ENCODE measurements at places on chromosomes 7 and 10.

DNA sequence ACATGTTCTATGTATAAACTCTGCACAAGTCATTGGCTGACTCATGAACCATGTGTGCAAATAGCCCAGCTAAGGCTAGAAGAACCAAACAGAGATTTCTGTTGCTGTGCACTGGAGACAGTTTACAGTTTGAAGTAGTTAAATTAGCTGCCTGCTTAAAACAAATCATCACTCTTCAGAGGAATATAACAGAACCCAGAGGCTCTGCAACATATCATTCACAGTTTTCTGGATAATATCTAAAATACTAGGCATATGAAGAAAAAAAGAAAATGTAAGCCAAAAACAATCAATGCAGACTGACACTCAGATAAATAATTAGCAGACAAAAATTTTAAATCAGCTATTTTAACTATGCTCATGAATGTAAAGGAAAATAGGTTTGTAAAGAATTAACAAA lies 23.6 kb upstream of the FAM204A start:
- no peak for DNase-seq

DNA sequence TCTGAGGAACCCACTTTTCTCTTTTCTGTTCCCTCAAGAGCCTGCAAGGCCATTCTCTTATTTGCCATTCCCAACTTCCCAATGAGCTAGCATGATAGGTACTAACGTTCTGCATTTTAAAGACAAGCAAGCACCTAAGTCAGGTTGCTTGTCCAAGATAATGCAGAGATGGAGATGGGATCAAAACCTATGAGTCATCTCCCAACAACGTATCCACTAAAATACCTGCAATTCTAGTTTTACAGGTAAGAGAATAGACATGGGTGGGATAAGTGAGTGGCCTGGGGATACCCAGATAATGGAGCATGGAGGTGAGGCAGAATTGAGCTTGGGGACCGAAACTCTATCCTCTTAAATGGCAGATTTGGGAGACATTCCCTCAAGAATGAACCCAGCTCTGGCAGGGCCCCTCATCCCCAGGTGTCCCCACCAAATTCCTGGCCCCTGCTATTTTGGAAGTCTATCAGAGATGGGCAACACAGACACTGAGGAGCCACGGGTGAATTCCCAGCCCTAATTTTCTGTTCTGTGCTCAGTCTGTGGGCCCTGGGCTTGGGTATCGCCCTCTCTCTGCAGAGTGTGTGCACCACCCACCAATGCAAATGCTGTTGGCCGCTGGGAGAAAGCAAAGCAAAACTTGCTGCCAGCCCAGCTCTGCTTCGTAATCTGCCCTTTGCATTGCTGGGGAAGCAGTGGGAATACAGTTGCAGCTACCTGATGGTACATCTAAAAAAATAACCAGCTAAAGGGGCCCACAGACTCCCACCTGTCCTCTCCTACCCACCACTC lies 98.3 kb downstream of the KCNMA1 start:
- DNase-seq: no peak

DNA sequence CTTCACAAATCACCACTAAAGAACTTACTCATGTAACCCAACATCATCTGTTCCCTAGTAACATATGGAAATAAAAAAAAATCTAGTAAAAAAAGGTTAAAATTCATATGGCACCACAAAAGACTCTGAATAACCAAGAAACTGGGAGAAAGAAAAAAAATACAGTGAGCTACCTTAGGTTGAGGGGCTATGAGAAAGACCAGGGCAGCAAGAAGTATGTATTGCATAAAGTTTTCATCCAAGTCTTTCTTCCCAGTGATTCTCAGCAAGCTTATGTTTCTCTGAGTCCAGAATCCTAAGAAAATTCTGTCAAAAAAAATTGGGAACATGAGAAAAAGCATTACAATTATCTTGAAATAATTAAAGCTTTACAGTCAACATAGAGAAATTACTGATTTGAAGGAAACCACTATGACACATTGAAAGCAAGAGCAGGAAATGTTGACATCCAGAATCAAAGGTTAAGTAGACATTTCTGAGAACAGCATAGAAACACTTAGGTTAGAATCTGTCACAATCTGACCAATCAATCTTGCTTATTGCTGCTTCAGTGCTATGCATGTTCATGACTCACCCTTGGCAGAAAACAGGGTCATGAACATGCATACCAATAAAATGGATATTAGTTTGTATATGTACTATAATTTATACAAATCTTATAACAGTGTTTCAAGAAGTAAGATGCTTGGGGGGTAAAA lies 494.0 kb upstream of the POT1 start:
- no peak for DNase-seq

DNA sequence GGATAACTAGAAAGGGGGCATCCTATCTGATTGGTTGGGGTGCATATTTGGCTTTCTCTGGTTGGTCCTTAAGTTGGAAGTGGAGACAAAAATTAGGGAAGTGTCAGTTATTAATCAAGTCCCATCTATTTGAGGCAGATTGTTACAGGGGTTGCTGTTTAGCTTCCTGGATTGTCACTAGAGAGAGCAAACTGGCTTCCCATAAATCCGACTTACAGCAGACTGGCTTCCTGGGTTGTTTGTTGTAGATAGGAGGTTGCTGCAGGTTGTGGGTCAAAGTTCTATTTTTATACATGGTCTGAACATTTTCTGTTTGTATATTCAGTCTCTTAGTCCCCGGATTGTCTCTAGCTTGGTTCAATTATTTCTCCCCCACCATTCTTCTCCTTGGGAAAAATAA lies 106.1 kb upstream of the HABP2 start:
- no peak for DNase-seq

DNA sequence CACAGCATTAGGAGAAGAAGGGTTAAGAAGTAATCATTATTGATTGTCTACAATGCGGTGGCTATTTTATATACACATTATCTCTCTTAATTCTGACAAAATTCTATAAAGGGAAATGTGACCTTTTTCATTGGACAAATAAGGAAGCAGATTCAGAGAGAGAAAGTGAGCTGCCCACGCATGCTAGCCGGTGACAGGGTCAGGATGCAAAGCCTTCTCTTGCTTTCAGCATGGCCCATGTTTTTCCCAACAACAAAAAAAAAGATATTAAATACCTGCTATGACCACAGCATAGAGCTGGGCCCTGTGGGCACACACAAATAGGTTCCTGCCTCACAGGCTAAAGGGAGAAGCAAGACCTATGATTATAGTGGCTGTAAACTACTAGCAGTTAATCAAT lies 66.8 kb downstream of the PPP1R3C start:
- DNase-seq: no peak

All from AG09309 (cell line).